Retina (tissue), 1 donor: ENCODE measurements at places on chromosomes 2 and 18.

- no peak for DNase-seq
These were observed 319.8 kb downstream of the RND3 start for GRCh38 chr2:150167711-150168110.

GRCh38 chr18:24544949-24545348, 84.5 kb downstream of the HRH4 start:
- DNase-seq = no peak

DNA sequence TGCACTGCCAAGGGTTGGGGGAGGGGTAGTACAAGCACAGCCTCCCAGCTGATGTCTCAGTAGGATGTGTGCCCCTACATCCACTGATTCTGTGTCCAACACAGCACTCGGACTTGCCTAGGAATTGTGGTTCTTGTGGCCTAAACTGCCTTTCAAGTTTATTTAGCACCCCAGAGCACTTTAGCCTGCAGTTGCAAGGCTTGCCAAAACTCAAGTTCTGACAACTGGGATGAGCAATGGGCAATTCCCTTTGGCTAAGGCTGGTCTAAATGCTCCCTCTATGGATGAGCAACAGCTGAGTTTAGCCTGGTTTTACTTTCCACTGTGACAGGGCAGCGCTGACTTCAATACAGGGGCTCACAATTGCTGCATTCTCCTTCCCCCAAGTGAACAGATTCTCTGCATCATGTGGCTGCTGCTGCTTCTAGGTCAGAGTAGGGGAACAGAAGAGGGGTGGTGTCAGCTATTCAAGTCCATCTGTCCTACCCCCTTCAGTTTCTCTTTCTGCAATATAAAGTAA, 471.5 kb downstream of the PIK3C3 start:
- DNase-seq = no peak

DNA sequence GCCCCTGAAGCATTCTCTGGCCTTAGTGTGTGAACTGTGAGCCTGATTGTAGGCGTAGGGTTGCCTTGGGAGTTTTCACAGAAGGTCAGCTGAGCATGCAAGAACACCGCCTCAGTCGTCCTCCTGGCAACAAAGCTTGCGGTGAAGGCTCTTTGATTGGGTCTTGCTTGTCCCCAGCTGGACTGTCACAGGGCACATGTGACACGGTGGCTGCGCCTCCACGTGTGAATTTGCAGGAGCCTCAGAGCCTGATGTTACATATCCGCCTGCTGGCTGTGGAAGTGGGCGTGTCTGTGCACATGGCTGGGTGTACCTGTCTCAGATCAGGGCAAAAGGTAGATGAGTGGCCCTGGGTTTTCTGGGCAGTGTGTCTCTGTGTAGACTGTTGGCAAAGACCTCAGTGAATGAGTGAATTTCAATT, 228.7 kb downstream of the HAUS1 start:
- DNase-seq = peak; percentile 80

- peak; percentile 59 for DNase-seq
These were observed 151.3 kb downstream of the KLHL29 start for GRCh38 chr2:23536326-23536725.

GRCh38 chr2:217279140-217279539, 419.3 kb upstream of the TNP1 start:
- no peak for DNase-seq

DNA sequence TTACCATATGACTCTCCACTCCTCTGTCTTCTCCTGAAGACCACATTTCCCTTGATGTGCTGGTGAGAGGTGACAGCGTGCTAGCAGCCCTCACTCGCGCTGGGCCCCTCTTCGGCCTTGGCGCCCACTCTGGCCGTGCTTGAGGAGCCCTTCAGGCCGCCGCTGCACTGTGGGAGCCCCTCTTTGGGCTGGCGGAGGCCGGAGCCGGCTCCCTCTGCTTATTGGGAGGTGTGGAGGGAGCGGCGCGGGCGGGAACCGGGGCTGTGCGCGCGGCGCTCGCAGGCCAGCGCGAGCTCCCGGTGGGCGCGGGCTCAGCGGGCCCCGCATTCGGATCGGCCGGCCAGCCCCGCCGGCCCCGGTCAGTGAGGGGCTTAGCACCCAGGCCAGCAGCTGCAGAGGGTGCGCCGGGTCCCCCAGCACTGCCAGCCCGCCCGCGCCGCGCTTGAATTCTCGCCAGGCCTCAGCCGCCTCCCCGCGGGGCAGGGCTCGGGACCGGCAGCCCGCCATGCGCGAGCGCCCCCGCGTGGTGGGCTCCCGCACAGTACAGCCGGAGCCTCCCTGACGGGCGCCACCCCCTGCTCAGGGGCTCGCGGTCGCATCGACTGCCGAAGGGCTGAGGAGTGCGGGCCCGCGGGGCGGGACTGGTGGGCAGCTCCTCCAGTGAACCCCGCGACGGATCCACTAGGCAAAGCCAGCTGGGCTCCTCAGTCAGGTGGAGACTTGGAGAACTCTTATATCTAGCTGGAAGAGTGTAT, 246.6 kb upstream of the REG3G start:
- no peak for DNase-seq

- peak; percentile 46 for DNase-seq
These were observed 25.1 kb downstream of the CIB4 start for GRCh38 chr2:26615860-26616705.

DNA sequence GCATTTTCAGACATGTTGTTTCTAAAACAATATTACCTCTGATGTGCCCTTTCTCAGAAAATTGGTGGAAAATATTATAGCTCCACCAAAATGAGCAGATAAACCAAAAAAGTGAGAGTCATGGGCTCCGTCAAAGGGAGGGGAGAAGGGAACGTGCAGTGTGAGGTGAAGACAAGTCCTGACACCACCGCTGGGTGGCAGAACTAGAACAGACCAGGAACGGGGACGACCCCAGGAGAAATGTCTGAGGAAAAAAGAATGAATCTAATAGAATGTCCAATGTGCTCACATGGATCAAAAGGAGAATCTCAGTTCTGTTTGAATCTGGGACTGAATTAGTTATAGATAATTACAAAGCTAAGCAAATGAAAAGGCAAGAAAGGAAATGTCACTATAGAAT, 22.6 kb upstream of the BCL2 start:
- DNase-seq = peak; percentile 47

DNA sequence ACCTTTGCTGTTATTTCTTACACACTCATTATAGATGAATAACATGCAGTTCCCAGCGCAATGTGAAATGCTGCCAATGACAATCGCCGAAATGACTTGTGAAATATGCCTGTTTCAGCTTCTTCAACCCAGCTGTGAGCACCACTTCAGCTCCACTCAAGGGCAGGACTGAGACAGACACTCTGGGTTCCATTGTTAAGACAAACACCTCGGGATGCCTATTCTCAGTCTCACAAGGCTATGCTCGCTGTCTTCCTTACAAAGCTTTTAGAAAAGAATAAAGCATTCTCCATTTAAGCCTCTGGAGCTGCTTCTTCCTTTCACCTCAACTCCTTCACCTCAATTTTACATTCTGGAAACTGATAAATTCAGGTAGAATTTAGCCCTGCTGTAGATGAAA, 4.2 kb downstream of the CBLN2 start:
- DNase-seq = peak; percentile 53

- DNase-seq = peak; percentile 29
These were observed 171.8 kb downstream of the ASXL3 start for GRCh38 chr18:33749834-33750233.

GRCh38 chr2:218953366-218953954, 6.0 kb upstream of the CDK5R2 start:
- DNase-seq = no peak

DNA sequence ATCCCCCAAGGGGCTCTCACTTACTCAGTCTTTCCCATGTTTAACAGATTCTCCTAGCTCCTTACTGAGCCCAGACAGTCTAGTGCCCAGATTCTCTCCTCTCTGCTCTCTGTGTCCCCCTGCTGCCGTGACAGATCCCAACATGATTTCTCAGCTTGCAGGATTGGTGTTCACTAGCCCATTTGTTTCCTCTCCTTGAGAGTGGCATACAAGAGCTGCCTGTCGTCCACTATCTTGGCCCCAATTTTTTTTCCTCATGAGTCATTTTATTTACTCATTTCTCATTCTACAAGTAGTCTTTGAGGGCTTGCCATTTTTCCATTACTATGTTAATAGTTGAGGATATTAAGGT, 199.9 kb upstream of the FN1 start:
- no peak for DNase-seq

- no peak for DNase-seq
These were observed 645.5 kb upstream of the ID2 start for GRCh38 chr2:8036366-8036765.

GRCh38 chr2:85785027-85785822, 31.4 kb downstream of the ATOH8 start:
- peak; percentile 32 for DNase-seq

GRCh38 chr18:62751341-62751821, 36.0 kb downstream of the PHLPP1 start:
- peak; percentile 57 for DNase-seq

DNA sequence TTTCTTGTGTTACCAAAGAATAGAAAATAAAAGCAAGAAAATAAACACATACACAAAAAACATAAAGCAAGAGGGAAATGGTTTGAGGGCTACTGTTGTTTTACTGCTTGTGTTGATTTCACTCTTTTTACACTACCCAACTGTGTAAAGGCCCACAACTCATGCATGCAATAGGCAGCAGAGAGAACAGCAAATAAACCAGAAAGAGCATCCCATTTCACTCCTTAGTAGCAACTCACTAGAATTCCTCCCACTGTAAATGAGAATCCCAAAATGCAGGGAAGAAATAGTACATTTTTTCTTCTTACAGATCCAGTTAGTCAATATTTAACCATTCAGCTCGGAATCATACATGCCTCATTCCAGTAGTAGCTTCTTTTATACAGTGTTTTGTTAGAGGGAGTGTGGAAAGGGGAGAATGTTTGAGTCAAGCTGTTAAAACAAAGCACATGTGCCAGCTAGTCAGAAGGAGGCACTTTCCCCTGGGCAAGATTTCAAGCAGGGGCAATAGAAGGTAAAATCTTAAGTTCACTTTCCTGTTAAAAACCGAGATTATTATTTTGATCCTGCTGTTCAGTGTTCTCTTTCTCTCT, 147.2 kb upstream of the FAM98A start:
- no peak for DNase-seq

- peak; percentile 30 for DNase-seq
These were observed 29.2 kb upstream of the PPP4R1 start for GRCh38 chr18:9643549-9643948.

GRCh38 chr2:152492131-152492530, 157.2 kb downstream of the FMNL2 start:
- no peak for DNase-seq

DNA sequence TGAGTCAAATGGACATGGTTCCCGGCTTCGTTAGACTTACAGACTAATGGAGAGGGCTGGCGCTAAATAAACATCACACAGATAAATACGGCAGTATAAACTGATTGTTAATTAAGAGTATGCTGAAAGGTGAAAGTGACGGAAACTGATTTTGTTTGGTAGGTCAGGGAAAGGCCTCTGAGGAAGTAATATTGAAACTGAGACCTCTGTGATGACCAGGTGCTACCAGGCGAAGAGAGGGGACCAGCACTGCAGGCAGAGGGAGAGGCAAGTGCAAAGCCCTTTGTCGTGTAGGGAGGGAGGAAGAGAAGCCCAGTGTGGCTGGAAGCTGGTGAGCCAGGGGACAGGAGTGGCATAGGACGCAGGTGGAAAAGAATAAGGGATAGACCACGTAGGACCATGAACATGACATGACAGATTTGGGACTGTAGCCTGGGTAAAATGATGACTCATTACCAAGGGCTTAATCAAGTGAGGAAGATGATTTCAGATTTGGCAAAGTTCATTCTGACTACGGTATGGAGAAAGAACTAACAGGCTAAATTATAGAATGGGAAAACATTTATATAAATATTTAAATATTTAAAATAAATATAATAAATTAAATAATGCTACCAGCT, 433.1 kb downstream of the NCKAP5 start:
- no peak for DNase-seq

- peak; percentile 65 for DNase-seq
These were observed 4.4 kb downstream of the ANKRD23 start for GRCh38 chr2:96839293-96839874.

GRCh38 chr2:58030771-58031170, 15.8 kb upstream of the VRK2 start:
- no peak for DNase-seq

DNA sequence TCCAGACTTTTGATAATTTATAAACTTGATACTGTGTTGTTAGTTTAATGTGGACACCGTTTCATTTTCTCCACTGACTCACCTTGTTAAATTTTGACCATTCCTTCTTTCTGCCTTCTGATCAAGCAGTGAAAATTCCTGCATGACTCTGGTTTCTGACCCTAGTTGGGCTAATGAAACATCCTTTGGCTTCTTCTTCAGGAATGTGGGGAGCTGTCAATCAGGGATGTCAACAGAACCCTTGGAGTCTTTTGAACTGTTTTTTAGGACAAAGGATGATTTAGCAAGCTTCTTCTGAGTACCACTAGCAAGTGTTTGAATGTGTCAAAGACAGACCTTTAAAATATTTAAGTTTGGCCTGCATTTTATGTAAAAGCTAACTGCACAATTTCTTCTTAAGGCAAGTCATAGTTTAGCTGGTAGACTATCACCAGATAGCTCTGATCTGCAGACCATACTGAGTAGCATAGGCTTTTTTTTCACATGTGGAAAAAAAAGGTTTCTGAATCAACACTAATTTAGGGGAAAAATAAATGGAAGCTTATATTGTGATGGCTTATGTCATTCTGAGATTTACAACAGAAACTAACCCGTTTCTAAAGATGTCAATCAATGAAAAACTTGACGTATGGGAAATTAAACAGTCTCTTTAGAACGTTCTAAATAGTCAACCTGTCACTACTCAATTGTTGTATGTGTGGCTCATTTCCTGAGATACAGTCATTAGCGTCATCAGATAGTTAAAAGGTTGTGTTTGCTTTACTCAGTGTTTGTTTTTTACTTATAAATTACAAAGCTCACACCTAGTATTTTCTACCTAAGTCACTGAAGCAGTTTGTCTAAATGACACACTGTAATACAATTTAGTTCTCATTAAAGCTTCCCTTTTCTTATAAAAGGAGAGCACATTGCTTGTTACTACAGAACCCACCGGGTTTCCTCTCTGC, 311.4 kb downstream of the PTPRM start:
- no peak for DNase-seq

DNA sequence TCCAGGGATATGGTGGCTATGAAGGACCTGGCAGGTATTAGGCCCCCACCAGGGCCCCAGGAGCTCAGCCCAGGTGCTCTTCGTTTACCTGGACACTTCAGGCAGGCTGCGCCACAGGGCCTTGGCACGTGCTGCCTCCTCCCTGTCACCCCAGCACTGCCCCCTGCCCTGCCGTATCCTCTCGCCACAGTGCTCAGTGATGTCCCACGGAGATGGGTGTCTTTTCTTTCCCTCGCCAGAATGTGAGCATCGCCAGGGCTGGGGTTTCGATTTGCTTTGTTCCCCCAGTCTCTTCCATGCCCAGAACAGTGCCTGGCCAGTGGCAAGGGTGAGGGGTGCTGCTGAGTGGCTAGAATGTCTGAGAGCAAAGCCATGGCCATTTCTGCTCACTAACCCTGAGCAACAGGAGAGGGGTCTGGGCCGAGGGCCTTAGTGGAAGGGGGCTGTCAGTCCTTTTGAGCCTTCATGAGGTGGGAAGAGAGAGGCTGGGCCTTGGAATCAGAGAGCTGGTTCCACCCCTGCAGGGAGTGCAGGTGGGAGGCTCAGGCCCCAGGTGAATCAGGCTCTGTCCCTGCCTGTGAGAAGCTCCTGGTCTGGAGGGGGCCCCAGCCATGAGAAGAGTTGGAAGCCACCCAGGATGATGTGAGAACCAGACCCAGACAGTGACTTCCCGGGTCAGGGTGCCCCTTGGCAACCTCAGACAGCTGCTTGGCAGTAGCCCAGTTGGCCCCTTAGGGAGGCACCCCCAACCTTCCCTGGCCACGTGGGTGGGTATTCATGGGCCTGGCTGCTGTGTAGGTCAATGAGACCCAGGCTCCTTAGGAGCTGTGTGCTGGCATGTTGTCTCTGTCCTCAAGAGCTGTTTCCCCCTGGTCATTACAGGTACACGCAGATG, 129.9 kb upstream of the HS6ST1 start:
- no peak for DNase-seq

- DNase-seq = no peak
These were observed 1.1 kb downstream of the AFTPH start for GRCh38 chr2:64525317-64525613.
